ENCODE measurements at places on chromosomes 3 and 15.
A peak's percentile ranks its signal among the peaks of the same experiment; 100 is the strongest.

DNA sequence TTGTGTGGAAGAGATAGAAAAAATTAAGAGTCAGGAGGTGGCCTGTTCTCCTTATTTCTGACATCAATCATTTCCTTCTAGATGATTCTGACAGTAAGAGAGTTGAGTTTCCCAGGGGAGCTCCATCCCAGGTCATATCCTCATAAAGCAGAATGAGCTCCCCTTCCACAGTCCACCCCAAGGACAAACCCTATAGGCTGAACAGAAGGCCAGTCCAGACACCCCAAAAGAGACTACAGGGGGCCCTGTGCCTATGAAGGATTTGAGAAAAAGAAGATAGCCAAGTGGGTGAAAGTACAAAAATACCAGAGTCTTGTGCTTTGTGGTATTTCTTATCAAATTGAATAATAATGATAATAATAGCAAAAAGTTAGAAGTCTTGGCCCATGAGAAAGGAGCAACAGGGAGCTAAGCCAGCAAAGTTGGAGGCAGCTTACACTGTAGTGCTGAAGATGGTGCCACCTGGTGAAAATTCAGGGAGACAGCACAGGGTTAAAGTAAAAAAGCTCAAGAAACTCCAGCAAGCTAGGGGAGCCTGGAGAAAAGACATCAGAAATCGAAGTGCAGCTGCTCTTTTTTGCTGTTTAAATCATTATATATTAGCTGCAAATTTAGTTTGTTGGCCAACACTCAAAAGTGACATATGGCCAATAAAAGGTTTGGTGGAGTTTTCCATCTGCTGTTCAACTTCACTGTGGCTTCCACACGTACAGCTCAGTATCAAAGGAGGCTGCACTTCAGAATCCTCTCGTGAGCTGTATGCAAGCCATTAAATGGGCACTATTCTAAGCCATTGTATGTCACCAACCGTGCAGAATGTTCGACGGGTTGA, 35.8 kb upstream of the SLC24A5 start:
- no peak for DNase-seq

GRCh38 chr3:14719006-14719405, 44.1 kb downstream of the C3orf20 start:
- no peak for DNase-seq

DNA sequence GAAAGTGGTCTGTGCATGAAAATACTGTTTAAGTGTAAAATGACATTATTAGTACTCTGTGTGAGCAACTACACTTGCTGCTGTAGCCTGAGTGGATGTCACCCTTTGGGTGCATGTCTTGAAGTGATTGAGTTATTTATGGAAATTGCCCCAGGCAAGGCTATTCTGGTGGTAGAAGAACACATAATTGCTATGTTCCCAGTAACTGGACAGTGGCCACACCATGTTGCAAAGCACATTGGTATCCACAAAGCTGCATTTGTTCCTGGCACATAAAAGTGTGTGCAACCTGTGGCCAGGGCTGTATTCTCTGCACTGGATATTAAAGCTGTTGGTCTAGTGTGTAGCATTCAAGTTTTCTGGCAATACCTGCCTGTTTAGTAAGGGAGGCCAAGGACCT, 23.8 kb downstream of the MTMR14 start:
- DNase-seq: no peak

DNA sequence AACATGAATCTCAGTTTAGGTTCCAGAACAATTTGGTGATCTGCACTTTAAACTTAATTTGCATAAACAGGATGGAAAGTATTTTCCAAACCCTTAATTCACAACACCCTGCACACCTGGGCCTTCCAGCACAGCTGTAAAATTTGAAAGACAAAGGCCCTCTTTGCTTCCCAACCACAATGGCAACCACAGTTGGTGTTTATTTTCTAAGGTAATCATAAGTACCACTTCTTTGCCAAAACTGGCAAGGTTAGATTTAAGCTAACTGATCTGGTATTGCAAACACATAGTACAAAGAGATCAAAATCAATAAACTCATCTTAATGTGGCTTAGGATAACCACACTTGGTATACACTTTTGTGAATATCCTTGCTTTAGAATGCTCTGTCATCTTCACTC, 4.1 kb downstream of the LRIG1 start:
- no peak for DNase-seq

GRCh38 chr15:99430881-99431401, 134.8 kb upstream of the MEF2A start:
- peak; percentile 14 for DNase-seq

GRCh38 chr15:101489599-101490407, at the start of gene PCSK6:
Gene PCSK6, minus strand, starts transcription at chr15:101489707. Its CDS starts 37 bp downstream, at chr15:101489670.
- no peak for DNase-seq

GRCh38 chr3:4633078-4634004, 140.2 kb downstream of the ITPR1 start:
- no peak for DNase-seq

GRCh38 chr3:150079029-150079739, 108.5 kb upstream of the PFN2 start:
- DNase-seq: no peak

GRCh38 chr3:107604057-107604822, 81.5 kb downstream of the BBX start:
- DNase-seq: no peak

DNA sequence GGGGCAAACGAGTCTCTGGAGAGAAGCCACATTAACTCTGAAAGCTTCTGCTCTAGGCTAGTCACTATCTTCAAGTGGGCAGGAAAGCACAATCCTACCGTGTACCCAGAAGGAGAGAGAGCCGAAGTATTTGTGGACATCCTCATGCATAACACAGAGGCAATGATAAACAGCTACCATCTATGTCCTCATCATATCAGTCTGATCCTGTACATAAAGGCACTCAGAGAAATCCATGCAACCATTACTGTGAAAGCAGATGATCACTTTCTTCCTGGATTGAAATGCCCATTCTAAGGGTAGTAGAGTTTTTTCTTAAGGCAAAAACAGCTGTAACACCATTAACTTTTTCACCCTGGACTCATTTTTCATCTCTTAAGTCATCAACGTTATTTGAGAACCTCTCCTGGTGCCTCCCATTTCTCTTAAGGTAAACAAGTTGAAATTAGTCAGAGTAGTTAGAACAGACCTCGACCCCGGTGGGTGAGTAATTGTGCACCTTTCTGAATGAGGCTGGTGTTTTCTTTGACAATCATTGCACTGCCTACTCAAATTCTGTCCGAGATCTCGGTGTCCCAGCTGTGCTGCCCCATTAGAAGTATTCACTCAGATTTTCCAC, 327.4 kb downstream of the SHQ1 start:
- no peak for DNase-seq
